ENCODE measurements at places on chromosomes 2 and 18.

GRCh38 chr18:22946846-22947245 is 13.7 kb downstream of the RBBP8 start:
- DNase-seq, result no peak

DNA sequence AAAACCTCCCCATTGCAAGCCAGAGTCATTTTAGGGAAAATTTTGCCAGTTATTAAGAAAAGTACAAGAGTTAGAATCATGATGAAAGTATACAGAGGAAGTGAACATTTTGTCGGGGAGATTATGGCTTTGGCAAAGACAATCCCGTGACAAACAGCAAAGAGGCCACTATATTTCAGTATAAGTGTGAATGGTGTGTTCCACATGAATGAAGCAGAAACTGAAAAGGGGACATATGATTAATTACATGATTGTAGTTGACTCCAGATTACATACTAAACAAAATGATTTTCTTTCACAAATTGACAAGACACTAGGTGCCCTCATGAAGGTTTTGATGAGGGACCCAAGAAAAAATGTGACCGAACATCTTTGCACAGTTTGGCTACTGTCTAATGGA is 42.0 kb downstream of the SP140 start:
- DNase-seq, result no peak

DNA sequence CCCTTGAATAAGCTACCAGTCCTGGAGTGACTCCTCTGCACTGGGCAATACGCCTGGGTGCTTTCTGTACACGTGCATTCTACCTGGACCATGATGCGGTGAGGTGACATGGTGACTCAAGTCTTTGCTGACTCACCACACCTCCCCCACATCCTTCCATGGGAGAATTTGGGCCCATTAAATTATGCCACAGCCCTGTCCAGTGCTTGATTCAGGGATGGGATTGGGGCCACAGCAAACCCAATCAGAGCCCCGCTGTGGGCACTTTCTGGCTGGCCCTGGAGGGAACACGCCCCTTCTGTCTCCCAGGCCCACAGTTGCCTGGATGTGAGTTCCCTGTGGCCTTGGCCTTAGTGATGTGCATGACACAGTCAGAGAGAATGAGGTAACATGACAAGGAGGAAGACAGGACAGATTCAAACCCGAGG is 86.9 kb downstream of the LRRC30 start:
- DNase-seq, result no peak

DNA sequence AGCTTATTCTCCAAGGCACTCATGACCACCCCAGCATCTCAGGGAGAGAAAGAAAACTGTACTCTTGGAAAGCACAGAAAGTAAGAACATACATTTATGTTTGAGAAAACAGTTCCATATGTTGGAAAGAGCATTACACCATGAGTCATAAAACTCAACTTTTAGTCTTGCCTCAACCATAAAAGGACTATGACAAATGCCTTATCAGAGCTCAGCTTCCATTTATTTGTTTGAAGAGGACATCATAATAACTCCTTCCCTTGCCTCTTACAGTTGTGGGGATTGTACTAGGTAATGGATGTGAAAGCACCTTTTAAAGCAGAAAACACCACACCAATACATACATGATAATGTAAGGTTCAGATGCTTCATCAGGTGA is 370.8 kb downstream of the LNPK start:
- no peak for DNase-seq

DNA sequence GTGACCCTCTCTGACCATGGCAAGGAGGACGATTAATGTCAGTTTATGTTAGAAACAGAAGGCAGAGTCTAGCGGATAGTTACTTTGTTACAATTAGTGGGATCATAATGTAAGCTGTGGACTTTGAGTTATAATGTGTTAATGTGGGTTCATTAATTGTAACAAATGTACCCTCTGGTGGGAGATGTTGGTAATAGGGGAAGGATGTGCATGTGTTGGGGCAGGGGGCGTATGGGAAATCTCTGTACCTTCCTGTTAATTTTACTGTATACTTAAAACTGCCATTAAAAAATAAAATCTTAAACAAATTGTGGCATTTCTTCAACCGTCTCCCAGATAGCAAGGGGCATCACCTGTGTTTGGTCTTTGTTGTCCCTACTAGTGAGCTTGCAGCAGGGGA is 4.8 kb downstream of the UBE2F start:
- DNase-seq, result no peak

GRCh38 chr18:77022116-77022515 is 110.5 kb downstream of the MBP start:
- DNase-seq, result no peak

DNA sequence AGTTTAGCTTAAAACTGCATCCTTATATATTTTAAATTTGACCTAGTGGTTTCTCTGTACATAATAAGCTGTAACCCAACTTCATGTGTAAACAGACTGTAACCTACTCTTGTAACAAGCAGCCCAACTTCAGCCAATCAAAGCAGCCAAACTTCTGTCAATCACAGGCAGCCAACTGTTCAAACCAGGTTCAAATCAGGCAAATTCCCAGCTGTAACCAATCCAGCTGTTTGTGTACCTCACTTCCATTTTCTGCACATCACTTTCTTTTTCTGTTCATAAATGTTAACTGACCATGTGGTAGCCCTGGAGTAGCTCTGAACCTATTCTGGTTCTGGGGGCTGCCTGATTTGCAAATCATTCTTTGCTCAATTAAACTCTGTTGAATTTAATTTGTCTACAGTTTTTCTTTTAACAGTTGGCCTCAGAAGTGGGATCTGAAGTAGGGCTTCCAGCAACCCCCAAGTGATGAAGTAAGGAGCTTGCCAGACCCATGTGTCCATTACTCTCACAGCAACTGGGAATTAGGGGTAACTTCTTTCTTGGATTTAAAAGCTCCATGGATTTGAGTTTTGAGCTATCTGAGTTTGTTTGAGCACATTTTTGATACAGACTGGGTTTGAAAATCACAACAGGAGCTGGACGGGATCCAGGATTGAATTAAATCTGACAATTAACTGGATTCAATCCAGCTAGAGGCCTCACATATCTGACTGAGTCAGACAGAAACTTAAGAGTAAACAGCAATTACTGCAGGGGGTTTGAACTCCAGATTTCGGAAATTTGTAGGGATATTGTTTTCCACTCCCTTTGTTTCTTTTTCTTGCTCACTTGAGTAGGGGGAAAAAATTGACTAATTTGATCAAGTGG is 1569.7 kb upstream of the SLC39A10 start:
- DNase-seq, result no peak

DNA sequence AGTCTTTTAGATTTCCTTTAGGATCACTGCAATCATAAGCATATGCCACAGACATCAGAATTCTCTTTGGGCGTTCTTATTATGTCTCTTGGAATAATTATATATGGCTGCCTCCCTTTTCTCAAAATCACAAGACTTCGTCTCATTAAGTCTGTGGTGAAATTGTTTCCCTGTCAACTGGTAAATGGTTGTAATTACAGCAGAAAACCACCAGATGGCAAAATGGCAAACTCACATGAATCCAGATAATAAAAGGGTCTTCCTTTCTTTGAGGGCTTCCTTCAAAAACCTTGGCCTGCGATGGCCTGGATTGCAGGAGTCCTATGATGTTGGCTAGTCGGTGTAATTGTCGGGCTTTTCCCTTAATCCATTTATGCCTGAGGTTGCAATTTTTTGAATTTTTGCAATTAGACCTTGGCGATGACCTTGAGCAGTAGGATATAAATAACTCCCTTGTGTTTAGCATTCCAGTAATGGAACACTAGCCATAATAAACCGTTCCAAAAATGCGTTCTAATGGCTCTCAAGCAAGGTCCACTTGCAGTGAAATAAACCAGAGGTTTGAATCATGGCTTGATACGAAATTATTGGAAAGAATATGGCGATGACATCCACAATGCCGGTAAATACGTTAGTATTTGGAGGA is 656.4 kb downstream of the MBD2 start:
- no peak for DNase-seq

- DNase-seq, result no peak
Observed at GRCh38 chr2:6254441-6254840, 562.3 kb downstream of the SOX11 start.

- no peak for DNase-seq
Observed at GRCh38 chr18:79396431-79397246, 909 bp downstream of the NFATC1 start.

DNA sequence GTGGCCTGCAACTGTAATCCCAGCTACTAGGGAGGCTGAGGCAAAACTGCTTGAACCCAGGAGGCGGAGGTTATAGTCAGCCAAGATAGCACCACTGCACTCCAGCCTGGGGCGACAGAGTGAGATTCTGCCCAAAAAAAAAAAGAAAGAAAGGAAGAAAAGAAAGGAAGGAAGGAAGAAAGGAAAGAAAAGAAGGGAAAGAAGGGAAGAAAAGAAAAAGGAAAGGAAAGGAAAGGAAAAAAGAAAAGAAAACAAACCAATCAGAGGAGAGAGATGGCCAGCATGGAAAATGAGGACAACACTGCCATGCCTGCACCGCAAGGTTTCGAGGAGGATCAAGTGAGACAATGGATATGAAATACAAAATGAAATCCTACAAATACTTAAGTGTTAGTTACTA is 34.7 kb downstream of the NOL10 start:
- no peak for DNase-seq

- DNase-seq, result no peak
Observed at GRCh38 chr2:2501454-2502200, 170.6 kb upstream of the MYT1L start.

DNA sequence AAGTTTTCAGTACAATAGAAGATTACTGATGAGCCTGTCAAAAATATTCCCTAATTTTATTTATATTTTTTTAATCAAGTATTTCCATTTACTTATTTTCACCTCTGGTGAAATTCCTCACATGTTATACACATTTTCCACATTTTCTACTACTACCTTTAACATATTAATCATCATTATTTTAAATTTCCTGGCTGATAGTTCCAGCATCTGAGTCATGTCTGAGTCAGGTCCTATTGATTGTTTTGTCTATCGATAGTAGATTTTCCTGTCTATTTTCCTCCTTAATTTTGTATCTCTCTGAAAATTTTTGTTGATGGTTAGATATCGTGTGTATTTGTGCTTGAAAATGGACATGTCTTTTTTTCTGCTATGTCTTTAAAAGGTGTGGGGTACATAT is 211.8 kb upstream of the DSEL start:
- no peak for DNase-seq

- no peak for DNase-seq
Observed at GRCh38 chr2:172571245-172571644, 15.4 kb downstream of the PDK1 start.
